ENCODE measurements at places on chromosomes 3 and 15.
A peak's percentile ranks its signal among the peaks of the same experiment; 100 is the strongest.

GRCh38 chr3:25556447-25556846 lies 108.3 kb downstream of the TOP2B start:
- no peak for DNase-seq

GRCh38 chr3:15953841-15954240 lies 156.1 kb upstream of the ANKRD28 start:
- peak; percentile 19 for DNase-seq

GRCh38 chr3:131549340-131549739 lies 46.6 kb upstream of the MRPL3 start:
- DNase-seq, result no peak

DNA sequence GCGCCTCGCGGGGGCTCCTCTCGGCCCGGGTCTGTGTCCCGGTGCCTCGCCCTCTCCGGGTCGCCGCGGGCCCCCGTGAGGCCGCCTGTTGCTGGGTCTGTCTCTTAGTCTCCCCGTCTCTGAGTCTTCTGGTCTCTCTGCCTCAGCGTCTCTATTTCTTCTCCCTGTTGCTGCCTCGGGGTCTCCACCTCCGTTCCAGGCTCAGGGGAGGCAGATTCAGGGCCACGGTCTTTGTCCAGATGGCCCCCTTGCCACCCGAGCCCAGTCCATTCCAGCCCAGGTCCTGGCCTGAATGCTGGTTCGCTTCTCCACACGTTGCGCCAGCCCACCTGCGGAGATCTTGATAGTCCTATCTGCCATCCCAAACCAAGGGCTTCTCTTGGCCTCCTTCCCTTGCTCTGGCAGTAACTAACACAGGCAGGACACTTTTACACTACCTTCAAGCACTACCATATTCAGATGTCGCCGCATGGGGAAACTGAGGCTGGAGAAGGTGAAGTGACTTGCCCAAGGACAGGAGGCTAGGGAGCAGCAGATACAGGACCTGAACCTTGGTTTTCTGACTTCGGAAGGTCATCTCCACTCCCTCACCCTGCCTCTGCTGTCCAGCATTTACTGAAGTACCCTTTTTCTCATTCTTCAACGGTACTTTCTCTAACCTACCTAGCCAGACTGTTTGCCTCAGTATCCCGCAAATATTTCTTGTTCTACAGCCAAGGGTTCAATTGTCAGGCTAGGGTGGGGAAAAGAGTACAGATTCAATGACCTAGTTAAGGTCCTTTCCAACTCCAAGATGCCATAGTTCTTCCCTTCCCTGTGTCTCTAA lies 616 bp upstream of the IGDCC4 start:
- no peak for DNase-seq

DNA sequence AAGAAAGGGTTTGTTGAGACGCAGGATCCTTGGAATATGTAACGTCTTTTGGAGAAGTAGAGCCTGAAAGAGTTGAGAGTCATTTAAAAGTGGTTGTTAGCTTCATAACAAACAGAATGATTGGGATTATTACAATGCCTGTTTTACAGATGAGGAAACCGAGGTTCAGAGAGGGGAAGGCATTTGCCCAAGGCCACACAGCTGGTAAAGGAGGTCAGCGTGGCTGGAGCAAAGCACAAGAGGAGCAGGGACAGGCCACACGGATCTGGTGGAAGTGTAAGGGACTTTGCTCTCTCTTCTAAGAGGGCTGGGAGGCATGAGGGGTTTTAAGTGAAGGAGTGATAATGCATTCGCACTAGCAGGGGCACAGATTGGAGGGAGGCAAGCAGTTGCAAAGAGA lies 6.2 kb upstream of the OXTR start:
- no peak for DNase-seq

DNA sequence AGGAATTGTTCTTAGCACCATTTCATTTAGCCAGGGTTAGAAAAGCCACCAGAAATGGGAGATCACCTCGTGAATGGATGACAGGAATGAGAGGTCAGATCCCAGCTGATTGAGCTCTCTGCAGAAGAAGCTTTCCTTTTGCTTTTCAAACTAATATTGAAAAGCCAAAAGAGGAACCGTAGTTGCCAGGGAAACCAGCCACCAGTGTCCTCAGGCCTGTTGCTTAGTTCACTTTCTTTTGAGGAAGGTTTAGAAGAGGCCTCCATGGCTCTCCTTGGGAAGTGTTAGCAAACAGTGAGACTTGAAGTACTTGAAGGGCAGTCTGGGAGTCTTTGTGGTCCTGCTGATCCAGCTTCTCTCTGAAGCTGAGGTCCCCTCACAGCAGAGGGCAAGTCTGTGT lies 7.4 kb upstream of the CCK start:
- no peak for DNase-seq

DNA sequence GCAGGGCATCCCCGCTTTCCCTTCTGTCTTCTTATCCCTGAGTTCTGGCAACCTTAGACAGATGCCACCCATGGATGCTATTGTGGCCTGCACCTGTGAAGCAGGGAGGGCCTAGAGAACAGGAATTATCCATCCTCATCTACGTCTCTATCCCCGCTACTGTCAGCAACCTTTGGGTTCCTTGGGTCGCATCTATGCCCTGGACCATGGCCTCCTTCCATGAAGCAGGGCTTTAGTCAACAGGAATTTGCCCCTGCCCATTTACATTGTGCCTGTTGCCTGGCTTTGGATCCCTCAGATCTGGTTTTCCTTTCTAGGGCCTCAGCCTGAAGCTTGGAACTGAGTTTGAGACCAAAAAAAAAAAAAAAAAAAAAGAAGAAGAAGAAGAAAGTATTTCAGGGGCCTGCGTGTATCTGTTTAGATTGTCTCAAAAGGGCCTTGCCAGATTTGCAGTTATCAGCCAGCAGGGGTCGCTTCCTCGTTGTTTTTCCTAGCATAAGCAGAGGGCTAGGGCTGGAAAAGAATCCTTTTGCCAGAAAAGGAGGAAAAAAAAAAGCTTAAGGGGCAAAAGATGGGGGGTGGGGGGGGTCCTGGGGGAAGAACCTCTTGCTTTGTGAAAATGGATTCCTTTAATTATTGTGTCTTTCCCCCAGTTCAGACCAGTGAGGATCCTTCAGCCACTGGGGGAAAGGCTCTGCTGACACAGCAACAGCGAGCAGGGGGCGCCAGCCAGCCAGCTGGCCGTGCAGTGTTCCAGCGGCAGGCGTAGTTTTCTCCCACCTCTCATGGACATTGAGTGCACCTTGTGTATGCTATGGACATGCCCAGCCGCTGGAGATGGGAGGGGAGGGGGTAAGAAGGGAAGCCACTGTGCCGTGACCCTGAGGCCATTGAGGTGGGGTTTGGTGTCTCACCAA lies 65.7 kb upstream of the ALDH1L1 start:
- DNase-seq, result no peak

DNA sequence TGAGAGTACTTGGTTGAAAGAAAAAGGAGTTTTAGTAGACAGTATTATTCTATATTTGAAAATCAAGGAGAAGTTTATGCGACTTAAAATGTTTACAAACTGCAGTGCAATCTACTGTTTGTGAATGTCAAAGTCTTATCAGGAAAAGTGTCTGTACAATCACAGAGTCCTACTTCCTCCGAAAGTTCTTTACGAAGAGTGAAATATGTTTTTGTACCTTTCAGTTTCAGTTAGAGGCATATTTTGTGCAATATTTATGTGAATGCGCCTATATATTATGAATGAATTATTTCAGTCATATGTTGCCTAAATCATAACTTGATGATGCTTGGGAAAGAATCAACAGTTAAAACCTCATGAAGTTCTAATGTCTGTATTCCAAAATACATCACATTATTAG lies 31.5 kb downstream of the NGRN start:
- DNase-seq, result no peak

GRCh38 chr3:58482917-58483636 lies 8.8 kb upstream of the KCTD6 start:
- DNase-seq, result no peak

GRCh38 chr3:126422571-126423091 lies 27.9 kb downstream of the CFAP100 start:
- DNase-seq, result no peak

DNA sequence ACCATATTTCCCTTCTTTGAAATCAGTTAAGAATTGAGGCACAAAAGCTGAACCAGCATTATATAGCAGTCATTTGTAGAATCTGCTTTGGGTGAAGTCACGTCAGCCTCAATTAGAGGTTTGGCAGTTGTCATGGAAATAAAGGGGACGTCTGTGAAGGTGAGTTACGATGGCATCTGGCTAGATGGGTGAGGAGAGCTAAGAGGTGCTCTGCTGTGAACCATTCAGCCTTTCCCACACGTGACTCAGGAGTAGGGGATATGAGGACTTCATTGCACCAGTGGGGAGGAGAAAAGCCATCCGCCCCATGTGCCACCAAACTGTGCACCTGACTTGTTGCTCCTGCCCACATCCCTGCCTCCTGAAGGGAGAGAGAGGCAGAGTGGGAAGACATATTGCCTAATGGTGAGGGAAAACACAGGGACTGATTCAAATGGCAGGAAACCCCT lies 2.8 kb upstream of the C15orf40 start:
- DNase-seq, result no peak

GRCh38 chr15:32642667-32643435 lies 1.3 kb downstream of the SCG5 start:
- DNase-seq, result no peak

GRCh38 chr3:183514021-183514420 lies 41.5 kb downstream of the KLHL6 start:
- DNase-seq, result no peak

DNA sequence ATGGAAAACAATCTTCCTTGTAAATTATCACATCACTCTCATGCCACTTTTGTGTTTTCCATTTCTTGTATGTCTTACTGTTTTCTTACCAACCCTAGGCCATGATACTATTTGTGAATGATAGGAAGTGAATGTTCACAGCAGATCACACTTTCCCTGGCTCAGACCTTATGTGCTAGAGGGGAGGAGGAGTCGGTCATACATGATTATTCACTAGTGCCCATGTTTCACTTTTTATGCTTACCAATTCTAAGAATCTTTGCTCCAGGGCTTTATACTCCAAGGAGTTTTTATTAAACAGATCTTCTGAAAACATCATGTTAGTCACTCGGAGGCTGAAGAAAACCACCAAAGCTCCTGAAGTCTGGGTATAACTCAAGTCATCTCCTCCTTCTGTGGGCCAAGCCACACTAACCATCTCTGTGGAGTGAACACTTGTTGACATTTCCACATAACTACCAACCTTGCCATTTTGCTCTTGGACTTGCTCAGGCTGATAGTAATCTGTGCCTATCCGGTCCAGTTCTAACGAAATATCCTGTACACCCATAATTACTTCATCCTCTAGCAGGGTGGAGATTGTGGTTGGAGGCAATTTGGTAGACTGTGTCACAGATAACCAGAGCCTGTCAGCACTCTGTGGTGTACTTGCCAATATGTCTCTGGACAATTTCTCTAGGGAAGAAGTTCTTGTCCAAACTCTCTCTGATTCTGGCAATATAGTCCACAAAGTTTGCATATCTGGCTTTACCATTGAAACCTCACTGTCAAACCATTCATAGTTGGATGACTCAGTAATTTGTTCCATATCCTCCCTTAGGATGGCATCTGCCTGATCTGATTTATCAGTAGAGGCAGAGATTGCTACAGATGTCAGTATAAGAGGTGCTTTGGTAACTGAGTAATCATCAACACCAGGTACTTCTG lies 76.8 kb downstream of the IMPG2 start:
- no peak for DNase-seq

DNA sequence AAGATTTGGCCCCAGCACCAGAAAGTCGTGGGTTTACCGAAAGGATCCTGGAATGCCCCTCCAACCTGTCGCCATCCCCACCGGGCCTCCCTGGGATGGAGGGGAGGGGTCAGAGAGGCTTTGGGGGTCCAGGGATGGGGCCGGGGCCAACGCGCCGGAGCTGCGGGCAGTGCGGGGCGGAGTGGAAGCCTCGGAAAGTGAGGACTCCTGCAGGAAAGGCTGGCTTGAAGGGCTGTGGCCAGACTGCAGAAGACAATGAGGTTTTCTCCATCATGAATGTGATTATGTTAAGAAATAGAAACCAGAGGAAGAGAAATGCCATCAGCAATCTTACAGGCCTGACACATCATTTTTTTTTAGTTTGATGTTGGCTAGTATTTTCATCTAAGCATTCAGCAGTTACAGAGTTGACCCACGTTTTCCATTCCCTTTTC lies 738 bp downstream of the YEATS2 start:
- no peak for DNase-seq

DNA sequence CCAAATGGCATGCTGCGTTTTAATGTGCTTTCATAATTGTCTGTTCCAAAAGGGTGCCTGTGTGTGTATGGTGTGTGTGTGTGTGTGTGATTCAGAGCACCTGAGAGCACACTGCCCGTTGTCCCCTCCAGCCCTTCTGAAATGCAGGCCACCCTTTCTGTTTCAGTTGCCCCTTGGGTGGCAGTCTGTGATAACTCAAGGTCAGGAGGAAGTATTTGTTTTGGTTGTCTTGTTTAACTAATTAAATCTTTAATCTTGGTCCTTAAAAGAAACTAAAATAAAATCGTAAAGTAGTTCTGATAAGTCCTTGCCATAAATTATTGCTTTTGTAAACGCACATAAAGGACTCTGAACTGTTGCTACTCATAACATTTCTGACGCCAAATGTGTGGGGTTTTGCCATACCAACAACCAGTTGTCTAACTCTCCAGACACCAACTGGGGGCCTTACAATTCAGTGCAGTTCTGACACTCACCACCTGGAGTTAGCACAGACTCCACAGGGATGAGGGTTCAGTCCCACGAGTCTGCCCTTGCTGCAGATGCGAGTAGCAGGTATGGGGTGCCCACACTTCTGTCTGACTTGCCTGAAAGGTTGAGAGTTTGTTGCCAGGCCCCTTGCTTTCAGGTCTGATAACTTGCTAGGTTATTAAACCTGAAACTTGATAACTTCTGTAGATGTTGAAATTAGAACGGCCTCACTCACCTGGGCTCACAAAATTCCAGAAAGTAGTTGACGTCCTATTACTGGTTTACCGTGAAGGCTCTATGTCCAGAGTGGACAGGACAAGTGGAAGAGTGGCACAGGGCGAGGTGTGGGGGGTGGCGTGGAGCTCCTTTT lies 157.3 kb downstream of the IGF1R start:
- no peak for DNase-seq

- DNase-seq, result no peak
Measured at GRCh38 chr3:161393310-161393709, 22.0 kb upstream of the SPTSSB start.

DNA sequence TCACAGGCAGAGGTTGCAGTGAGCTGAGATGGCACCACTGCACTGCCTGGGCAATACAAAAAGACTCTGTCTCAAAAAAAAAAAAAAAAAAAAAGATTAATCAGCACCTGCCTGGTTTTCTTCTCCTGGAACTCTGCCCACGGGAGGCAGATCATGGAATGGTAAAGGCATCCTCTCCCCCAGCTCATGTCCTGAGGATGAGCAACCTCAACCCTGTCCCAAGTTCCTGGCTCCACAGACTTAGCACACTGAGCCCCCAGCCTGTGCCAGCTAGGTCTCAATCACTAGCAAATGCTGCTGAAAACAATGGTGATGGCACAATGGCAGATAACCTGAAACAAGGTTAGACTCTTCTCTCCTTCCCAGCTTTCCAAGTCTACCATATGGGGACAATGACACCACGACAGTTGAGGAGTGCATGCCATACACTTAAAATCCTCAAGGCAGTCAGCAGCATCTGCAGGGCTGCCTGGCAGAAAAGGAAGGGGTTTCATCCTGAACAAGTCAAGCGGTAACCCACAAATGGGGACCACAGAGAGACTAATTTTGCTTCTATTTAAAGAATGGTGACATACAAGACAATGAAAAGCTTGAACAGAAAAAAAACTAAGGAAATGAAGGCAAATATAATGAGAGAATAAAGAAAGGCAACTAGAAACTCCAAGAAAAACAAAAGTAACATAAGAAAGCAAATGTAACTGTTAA lies 4.8 kb downstream of the CLN6 start:
- no peak for DNase-seq

- DNase-seq, result peak; percentile 23
Measured at GRCh38 chr3:69085168-69085832, 563 bp downstream of the ARL6IP5 start.

- no peak for DNase-seq
Measured at GRCh38 chr3:114093596-114093995, 37.1 kb downstream of the QTRT2 start.

Data from CD4-positive, alpha-beta T cell treated with Interleukin-4 for 1 hour (primary cell).